ENCODE measurements at places on chromosomes 7 and 10. TPM values are rescaled to one million over a fixed set of nuclear protein-coding genes. Genes with fewer than 3 reads are reported as not detected.
A peak's percentile ranks its signal among the peaks of the same experiment; 100 is the strongest.

PDE6C gene
- not detected for total RNA-seq

RARRES2 gene
- total RNA-seq: 0.46 TPM

- peaks cover 6% of the 10 kb centered on the region for H3K4me1 ChIP-seq
- H3K27me3 ChIP-seq: no peaks in the 10 kb centered on the region
These were observed 46.2 kb downstream of the GRK5 start for GRCh38 chr10:119253433-119254174.

SFTPA1 gene
- total RNA-seq: not detected

DNA sequence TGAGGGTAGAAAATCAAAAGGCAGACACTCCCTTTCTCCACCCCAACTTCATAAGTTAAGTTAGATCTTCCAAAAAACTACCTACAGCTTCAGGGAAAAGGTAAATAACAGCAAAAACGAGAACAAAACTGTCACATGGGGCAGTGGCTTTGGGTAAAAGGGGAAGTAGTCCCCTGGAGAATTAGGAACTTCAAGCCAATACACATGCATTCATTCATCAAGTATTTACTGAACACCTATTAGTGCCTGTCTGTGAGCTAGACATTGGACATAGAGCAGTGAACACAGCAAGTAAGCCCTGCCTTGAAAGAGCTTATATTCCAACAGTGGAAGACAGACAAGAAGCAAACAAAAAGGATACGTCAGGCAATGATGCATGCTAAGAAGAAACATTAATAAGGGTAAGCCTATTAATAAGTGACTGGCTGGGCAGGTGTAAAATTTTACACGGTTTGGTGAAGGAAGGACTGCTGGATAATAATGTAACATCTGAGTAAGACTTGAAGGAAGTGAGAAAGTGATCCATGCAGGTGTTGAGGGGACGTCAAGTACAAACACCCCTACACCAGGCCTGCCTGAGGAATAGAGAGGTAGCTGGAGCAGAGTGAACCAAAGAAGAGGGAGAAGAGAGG lies 69.6 kb upstream of the RAPGEF5 start:
- H3K27me3 ChIP-seq: no peaks in the 10 kb centered on the region
- DNase-seq: peak; percentile 48
- peak overlapping the region; percentile 4 for H3K27ac ChIP-seq

GRCh38 chr7:143373255-143373794 lies 7.8 kb upstream of the ZYX start:
- H3K36me3 ChIP-seq: no peaks in the 10 kb centered on the region
- no peaks in the 10 kb centered on the region for H3K27me3 ChIP-seq
- no peak for DNase-seq
- H3K4me3 ChIP-seq: no peak overlapping the region

DNA sequence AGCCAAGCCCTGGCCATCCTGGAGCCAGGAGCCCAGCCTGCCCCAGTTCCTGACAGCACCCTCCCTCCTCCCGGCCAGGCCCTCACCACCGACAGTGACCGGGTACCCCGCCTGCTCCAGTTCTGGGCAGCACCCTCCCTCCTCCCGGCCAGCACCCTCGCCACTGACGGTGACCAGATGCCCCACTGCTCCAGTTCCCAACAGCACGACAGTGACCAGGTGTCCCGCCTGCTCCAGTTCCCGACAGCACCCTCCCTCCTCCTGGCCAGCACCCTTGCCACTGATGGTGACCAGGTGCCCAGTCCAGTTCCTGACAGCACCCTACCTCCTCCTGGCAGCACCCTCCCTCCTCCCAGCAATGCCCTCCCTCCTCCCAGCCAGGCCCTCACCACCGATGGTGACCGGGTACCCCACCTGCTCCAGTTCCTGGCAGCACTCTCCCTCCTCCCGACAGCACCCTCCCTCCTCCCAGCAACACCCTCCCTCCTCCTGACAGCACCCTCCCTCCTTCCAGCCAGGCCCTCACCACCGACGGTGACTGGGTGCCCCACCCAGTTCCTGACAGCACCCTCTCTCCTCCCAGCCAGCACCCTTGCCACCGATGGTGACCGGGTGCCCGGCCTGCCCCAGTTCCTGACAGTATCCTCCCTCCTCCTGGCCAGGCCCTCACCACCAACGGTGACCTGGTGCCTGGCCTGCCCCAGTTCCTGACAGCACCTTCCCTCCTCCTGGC lies 40.3 kb downstream of the VIPR2 start:
- no peaks in the 10 kb centered on the region for H3K27me3 ChIP-seq
- H3K4me1 ChIP-seq: no peaks in the 10 kb centered on the region
- DNase-seq: no peak
- H3K4me3 ChIP-seq: no peak overlapping the region
- H3K36me3 ChIP-seq: no peaks in the 10 kb centered on the region

GRCh38 chr7:66301249-66301648 lies 96.1 kb downstream of the TPST1 start:
- H3K27ac ChIP-seq: no peak overlapping the region
- H3K4me3 ChIP-seq: no peak overlapping the region
- H3K27me3 ChIP-seq: no peaks in the 10 kb centered on the region
- peaks cover 1% of the 10 kb centered on the region for H3K36me3 ChIP-seq

GRCh38 chr10:7410301-7410861 lies 453 bp downstream of the SFMBT2 start:
- H3K4me1 ChIP-seq: peaks cover 20% of the 10 kb centered on the region
- no peak overlapping the region for H3K27ac ChIP-seq
- peak overlapping the region; percentile 75 for H3K4me3 ChIP-seq
- H3K36me3 ChIP-seq: no peaks in the 10 kb centered on the region

CFAP46 gene
- total RNA-seq: not detected

DNA sequence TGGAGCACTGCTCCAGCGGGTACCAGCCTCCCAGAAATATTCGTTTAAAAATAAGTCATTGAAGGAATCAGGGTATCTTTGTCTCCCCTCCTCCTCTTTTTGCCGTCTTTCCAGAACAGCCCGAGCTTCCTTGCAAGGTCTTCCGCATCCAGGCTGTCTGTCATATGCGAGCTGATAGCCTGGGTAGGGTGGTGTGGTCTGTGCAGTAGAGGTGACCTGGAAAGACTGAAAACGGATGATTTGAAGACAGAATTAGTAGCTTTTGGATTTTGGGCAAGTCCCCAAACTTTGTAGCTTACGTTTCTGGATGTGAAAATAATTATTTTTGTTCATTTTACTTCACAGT lies 480 bp downstream of the VPS50 start:
- peak overlapping the region; percentile 75 for H3K4me3 ChIP-seq
- H3K27ac ChIP-seq: peak overlapping the region; percentile 90
- no peaks in the 10 kb centered on the region for H3K27me3 ChIP-seq

DNA sequence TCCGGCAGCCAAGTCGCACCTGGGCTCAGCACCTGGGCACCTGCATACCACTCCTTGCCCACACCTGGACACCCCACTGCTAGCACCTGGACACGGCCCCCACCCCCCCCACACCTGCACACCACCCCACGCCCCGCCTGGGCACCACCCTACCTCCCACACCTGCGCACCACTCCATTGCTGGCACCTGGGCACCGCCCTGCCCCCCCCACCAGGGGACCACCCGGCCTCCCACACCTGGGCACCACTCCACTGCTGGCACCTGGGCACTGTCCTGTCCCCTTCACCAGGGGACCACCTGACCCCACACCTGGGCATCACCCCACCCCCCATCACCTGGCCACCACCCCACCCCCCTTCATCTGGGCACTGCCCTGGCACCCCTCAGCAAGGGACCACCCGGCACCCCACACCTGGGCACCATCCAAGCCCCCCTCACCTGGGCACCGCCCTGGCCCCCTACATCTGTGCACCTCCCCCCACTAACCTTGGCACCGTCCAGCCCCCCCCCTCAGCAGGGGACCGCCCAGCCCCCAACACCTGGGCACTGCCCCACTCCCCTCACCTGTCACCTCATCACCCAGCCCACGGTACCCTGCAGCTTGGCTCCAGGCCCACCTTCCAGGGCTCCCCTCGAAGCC lies 33.8 kb upstream of the RNF32 start:
- no peak for DNase-seq
- peaks cover 13% of the 10 kb centered on the region for H3K4me1 ChIP-seq
- no peak overlapping the region for H3K27ac ChIP-seq

Data from B cell (primary cell).